ENCODE measurements at places on chromosomes 1 and 21.
A peak's percentile ranks its signal among the peaks of the same experiment; 100 is the strongest.

DNA sequence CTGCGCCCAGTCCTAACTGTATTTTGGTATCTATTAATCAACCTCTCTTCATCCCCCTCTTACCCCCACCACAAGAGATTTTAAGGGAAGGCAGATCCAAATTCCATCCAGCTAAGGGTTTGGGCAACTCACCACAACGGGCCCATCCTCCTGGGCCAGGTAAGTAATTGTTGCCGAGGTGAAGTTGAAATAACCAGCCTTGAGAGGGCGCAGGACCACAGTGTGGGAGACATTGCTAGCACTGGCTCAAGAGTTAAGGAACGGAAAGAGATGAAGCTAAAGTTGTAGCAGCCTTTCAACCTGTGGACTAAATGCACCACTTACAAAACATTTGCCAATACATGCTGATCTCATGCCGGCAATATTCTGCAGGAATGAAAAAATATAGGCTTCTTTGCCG is 5.9 kb downstream of the SSR2 start:
- no peak for DNase-seq

GRCh38 chr21:45104560-45104959 is 30.2 kb downstream of the ADARB1 start:
- DNase-seq: no peak

DNA sequence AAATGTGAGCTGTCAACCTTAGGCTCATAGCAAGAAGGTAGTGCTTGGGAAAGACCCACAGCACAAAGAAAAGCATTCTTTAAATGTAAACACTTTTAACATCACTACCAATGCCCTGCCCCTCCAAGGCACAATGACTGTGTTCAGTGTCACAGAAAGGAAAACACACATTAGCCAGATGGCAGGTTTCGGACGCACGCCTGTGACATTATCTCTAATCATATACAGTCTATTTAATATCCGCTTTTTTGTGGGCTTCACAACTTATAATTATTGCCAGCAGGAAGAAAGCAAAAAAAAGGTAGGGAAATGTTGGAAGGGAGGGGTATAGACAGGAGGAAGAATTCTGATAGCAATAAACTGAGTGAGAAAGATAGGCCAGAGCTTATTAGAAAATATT is 112.4 kb upstream of the BEND5 start:
- DNase-seq: no peak

DNA sequence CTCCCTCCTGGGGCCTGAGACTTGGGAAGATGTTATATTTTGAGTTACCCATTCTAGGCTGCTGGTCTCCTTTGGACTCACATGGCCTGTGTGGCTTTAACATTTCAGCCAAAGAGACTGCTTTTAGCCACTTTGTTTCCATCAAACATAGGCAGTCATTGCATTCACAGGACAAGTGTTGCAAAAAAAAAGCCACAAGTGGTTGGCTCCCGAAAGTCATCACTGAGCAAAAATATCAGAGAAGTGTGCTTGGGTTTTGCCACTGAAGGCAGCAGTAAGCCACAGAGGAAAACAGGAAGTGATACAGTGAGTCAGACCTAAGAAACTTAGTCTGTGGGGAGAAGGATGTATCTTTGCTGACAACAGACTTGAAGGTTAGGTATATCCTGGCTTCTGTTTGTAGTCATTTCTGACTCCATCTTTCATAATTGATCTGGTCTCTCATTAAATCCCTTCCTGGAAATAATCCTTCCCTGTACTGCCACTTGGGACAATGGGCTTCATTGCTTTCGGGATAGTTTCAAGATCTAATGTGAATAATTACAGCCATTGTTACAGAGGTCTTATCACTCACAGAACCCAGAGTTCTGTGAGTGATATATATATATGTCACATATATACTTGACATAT is 80.9 kb downstream of the COLGALT2 start:
- peak; percentile 15 for DNase-seq

DNA sequence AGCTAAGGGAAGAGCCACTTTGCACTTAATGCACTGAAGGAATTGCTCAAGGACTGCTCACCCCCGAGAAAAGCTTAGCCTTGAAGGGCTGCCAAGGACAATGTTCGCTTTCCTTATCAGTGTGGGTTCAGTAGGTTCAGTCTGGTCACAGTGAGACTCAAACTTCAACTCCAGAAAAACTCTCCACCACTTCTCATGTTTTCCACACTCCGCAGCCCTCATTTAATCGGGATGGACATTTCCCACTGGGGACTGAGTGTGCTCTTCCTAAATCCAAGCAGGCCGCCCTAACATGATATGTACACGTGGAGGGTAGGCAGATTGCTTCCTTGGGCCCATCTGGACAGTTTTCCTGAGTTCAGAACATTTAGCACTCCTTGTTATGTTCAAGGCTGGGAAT is 19.5 kb downstream of the SUSD4 start:
- no peak for DNase-seq

- no peak for DNase-seq
Observed at GRCh38 chr1:51738681-51739080, 121.8 kb downstream of the OSBPL9 start.

DNA sequence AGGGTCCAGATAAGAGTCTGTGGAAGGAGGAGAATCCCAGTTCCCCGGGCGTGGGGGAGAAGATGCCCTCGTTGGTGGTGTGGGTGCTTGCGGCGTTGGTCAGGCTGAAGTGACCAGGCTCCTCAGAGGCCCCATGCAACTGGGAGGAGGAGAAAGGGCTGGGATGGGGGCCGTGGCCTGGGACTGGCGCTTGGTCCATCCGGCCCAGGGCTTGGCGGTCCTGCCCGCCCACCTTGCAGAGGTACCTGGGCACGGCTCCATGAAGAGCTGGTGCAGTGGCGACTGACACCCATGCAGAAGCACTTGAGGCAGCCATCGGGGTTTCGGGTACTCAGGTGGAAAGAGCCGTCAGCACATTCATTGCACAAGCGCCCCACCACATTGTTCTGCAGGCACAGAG is 60.8 kb downstream of the HSPG2 start:
- DNase-seq: no peak

DNA sequence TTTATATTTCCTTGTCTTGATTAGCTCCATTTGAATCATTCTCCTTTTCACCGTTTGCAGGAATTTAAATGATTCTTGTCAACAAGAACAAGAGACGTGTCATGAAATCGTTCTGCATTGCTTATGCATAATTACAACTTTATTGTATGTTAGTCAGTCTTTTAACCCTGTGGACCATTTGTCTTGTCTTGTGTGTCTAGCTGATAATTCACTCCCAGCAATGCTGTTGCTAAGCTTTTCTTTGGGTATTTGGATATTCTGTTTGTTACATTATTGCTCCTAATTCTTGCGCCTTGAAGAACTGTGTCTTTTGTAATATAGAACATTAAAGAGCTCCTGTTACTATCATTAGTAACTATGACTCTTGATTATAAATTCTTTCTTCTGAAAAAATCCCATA is 311.9 kb downstream of the RYR2 start:
- DNase-seq: no peak

DNA sequence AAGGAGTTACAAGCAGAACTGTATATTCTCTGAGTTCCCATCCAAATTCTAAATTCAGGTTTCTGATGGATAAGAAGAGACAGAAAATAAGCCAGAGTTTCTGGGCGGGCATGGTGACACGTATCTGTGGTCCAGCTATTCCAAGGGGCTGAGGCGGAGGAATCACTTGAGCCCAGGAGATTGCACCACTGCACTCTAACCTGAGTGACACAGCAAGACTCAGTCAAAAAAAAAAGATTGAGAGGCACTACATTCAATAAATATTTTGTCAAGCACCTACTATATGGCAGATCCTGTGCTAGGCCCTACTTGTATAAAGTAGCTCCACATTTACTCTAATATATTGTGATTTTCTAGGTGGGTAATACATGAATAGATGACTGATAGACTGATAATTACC is 6.4 kb upstream of the FRRS1 start:
- no peak for DNase-seq

DNA sequence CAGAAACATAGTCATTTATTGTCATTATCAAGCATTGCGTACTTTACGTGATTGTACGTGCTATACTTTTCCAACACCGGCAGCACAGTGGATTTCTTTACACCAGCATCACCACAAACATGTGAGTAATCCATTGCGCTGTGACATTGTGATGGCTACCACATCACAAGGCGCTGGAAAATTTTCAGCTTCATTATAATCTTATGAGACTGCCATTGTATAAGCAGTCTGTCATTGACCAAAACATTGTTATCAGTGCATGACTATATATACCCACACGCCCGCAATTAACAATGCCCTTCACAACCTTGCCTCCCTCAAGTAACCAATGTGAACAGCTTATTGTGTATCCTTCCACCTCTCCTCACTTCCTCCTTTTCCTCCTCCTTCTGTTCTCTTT is 137.6 kb downstream of the ZZZ3 start:
- no peak for DNase-seq

All from spinal cord (tissue), 10 donors.